Osteoblast (primary cell): ENCODE measurements at places on chromosomes 3 and 15. TPM values are rescaled to one million over a fixed set of nuclear protein-coding genes. Genes with fewer than 3 reads are reported as not detected.

ANXA2 gene
- 2,826 and 3,042 TPM in 2 replicates for total RNA-seq

DNA sequence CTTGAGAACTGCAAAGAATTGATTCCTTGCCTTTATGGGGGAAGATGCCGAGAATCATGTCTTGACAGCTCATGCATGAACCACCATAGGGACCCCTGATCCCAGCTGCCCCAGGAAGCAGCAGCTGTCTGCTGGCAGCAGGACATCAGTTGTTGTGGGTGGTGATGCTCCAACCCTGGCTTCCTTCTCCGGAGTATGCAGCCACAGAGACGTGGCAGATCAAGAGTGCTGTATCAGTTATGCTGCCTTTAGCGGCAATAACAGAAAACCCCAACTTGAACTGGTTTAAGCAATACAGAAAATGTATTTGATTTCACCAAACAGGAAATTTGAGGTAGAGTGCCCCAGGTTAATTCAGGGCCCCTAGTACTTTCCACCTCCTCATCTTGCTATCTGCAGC lies 92.2 kb upstream of the TNFAIP8L3 start:
- DNase-seq = no peak

ZMYND10 gene
- 0.88 and 2.9 TPM in 2 replicates for total RNA-seq

DNA sequence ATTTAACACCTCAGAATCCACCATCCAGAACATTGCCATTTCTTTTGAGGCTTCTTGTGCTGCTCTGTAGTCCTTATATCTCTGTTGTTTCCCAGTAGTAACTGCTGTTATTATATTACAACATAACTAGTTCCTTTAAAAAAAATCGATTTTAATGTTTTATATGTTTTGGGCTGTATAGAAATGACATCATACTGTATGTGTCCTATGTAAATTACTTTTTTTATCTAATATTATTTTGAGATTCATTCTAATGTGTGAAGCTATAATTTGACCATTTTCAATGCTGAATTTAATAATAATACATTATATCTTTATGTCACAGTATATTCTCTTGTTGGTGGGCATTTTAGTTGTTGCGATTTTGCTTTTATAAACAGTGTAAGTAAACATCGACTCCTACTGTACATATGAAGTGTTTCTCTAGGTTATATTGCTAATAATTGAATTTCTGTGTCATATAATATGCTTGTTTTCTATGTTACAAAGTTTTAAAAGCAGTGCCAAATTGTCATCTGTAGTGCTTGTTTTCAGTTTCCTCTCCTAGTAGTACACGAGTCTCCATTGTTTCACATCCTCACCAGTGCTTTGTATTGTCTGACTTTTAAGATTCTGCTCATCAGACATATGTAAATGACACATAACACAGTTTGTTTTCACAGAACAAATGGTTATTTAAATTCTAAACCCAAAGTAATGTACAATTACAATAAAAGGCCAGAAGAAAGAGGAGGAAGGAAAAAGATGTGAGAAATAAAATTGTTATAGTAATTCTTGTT lies 172.0 kb upstream of the LRRFIP2 start:
- no peak for DNase-seq

DNA sequence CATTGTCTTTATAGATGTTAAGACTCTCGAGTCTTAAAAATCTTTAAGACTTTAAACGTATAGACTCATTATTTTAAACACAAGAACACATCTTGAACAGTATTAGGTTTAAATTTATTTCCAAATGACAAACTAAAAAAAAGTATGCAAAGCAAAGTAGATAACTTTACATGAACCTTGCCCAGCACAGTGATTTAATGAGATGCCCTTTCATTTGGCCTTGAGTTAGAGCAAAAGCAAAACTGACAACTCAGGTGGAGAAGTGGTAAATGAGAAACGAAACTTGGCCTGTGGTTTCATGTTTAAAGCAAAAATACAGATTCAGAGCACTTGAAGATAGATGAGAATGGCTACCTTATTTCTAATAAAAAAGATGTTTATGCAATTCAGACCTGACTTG lies 8.6 kb downstream of the GPR15 start:
- no peak for DNase-seq

NR1I2 gene
- total RNA-seq = 0.36 TPM in 1 of 2 replicates, not detected in the other

DNA sequence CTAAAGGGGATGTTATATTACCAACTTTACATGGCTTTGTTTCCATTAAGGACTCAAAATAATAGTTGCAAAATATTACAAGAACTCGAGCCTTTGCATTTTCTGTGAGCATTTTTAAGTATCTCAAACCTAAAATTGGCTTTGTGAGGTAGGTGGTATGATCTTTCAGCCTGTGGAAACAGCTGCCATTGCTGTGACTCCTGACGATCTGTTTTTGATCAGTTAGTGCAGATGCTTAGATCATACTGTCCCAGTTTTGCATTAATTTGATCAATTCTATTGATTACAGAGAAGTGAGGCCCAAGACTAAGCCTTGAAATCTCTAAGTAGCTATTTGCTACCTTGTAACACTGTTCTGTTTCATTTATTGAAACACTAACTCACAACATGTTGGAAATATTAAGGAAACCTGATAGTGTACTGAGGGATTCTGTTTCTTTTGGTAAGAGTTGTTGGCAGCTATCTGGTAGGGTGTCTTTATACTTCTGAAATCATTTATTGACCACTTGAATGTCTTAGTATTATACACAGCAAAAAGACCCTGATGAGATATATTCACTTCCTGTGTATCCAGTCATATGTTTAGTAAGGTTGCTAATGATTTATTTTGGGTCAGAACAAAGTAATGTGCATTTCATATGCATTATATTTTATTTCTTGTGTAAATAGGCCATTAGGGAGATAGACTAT lies 14.8 kb downstream of the SKIL start:
- no peak for DNase-seq

DNA sequence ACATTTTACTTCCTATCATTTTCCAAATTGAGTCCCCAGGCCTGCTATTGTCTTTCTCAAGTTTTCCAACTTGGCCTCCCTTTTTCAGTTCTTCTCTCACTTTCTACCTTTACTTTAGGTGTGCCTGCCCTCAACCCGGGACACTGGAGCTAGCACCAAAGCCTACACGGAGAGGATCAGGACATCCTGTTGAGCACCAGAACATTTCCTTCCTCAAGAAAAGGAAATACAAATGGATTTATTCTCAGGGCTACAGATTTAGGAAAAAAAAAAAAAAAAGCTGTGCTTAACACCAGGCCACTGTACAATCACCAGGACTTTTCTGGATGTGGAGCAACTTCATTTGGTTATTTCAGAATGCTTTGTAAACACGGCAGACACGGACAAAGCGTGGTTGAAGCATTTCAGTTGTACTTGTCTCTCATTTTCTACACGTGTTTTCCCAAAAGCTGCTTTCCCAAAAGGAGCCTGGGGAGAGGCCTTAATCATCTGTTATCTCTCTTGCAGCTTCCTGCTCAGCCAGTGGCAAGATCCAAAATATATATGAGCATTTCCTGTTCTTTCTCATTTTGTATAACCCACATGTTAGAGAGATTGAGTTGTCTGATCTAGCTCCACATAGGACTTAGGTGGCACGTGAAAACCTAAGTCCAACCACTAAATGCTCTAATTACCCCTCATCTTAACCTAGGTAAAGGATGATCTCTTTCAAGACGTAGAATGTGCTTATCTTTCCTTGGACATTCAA lies 15.5 kb upstream of the ATP1B3 start:
- DNase-seq = peak; percentile 61

IL17RE gene
- total RNA-seq = 0.29 and 0.72 TPM in 2 replicates

- DNase-seq = no peak
Observed at GRCh38 chr3:110932567-110932966, 139.0 kb upstream of the NECTIN3 start.

IGSF10 gene
- 1.4 and 2.7 TPM in 2 replicates for total RNA-seq

PAK6 gene
- total RNA-seq = not detected in 2 replicates

GRCh38 chr3:102104033-102104432 lies 254.7 kb downstream of the NFKBIZ start:
- DNase-seq = no peak

GRCh38 chr15:94125698-94126097 lies 105.7 kb upstream of the MCTP2 start:
- no peak for DNase-seq

SYNPR gene
- total RNA-seq = not detected in 2 replicates

INKA1 gene
- total RNA-seq = 5.8 and 6.5 TPM in 2 replicates

DNA sequence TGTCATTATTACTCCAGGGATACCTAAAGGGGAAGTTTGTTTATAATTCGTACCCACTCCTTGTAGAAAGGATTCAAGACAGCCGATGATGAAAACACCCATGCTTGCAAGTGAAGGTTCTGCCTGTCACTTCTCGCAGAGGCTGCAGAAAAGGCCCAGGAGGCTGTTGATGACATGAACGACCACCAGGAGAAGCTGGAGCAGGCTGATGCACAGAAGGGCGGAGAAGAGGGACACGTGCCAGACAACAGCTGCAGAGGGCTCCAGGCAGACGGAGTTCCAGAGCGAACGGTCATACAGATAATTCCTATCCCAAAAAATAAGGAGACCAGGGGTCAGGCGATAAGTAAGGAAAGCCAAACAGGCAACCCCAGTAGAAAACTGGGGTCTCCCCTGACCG lies 5.7 kb upstream of the DYNLT2B start:
- DNase-seq = no peak

ZIC4 gene
- total RNA-seq = 0.29 and 0.72 TPM in 2 replicates

GRCh38 chr15:99096173-99096893 lies 8.5 kb upstream of the SYNM start:
- DNase-seq = no peak

NANOGP8 gene
- total RNA-seq = under 0.01 and 1.2 TPM in 2 replicates

CAMK2N2 gene
- total RNA-seq = not detected in 2 replicates

GRCh38 chr3:29718661-29719065 lies 437.8 kb downstream of the RBMS3 start:
- no peak for DNase-seq

- no peak for DNase-seq
Observed at GRCh38 chr3:70620956-70621355, 308.5 kb upstream of the MDFIC2 start.

DNA sequence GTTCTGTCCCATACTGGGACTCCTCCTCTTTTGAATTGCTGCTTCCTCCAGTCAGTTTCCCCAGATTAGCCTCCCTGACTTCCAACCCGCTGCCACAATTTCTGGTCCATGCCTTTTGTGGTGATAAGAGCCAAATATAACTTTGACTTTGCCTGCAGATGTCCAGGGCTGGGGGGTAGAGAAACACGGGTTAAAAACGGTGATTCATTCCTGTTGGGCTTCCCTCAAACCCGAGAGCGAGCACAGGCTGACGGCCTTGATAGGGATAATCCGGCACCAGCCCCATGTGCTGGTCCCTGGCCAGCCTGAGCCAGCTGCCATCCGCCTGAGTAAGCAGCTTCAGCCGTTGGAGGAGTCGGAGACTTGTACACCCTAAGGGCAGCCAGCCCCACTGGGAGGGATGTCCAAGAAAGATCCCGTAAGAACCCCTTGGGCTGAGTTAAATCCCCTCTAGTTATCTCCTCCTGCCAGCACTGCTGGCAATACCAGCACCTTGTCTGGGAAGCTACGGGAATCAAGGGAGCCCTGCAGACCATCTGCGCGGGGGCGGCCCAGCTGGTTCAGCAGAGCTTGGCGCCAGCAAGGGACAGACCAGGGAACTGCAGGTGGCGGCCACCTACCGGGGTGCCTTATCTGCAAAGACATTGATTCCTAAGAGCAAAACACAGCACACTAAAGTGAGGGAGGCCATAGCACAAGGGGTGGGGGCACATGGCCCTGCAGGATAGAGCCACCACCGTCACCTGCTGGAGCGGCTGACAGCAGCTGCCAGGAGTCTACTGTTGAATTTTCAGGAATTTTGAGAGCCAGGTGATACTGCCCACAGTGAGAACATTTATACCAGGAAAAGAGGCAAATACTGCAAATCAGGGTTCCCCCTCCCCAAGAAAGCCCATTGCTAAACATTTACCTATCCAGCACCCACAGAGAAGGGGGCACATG lies 18.1 kb downstream of the CSPG4 start:
- DNase-seq = peak; percentile 99

DNA sequence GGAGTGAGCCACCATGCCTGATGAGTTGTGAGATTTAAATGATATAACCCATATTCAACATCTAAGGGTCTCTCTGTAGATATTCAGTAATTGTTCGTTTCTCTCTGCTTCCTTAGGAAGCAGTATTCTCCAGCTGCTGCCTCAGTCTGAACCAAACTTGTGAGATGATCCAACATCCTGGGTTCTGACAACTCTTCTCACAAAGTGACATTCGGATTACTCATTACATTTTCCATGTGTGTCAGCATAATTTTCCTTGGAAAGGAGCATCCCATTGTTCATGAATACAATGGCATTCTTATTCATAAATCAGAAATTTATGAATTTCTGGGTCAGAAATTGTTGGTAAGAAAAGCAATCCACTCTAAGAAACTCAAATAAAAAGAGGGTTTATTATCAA lies 15.0 kb upstream of the SEC22A start:
- DNase-seq = no peak

- DNase-seq = no peak
Observed at GRCh38 chr3:139629033-139629432, 48.7 kb downstream of the NMNAT3 start.

LRRC49 gene
- total RNA-seq = 13.0 and 18.1 TPM in 2 replicates

SENP7 gene
- 11.2 and 11.8 TPM in 2 replicates for total RNA-seq

GRCh38 chr3:197800379-197800778 lies 9.3 kb downstream of the LRCH3 start:
- DNase-seq = peak; percentile 74

DNA sequence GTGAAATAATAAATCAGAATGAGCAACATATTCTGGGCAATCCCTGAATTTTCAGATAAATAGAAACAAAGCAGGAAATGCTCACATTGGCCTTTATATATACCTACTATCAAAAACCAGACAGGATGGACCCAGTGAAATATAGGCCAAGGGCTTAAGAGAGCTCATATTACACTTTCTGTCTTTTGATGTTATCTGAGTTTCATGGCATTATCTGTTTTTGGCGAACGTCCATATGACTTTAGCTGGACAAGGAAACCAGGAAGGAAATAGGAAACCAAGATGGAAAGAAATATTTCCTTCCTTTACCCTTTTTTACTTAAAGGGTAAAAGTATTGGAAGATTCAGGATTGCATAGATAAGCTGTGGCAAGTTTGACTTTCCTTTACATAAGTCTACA lies 274.8 kb downstream of the THSD4 start:
- DNase-seq = no peak

GRCh38 chr15:95284933-95285421 lies 1045.5 kb upstream of the NR2F2 start:
- DNase-seq = peak; percentile 37

DNA sequence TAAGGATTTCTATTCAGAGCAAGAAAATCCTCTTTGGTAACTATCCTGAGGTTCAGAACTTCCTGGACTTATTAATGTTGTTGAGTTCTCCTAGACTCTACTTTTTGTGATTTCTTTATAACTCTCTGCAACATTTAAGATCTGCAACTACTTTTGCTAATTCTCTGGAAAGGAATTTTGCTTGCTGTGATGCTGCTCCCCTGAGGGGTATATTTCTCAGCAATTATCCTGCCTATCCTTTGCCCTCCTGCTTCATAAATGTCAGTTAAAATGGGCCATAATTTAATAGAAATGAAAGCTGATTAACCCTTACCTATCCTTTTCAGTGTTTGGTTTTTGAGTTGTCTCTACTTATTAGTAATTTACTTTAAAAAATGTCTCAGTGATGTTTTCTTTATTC lies 377.3 kb upstream of the LRRC3B start:
- no peak for DNase-seq

GRCh38 chr3:138976047-138976446 lies 29.0 kb downstream of the FOXL2NB start:
- no peak for DNase-seq
